ENCODE measurements at places on chromosomes 4 and X.

DNA sequence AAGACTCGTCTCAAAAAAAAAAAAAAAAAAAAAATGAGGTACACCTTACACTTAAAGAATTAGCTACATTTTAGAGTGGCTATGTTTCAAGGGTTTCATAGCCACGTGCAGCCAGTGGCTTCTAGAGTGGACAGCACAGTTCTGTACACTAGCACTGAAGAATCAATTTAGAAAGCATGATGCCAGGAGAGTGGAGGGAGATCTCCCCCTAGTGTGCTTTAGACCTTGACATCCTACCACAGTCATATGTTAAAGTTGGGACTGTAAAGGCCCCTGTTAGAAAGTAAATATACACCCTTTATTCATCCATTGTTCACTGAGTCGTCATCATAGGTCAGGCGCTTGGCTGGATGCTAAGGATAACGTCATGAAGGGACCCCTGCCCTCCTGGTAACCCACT, 179.4 kb downstream of the QDPR start:
- no peak for DNase-seq

GRCh38 chr4:158621729-158622128, 50.0 kb downstream of the C4orf46 start:
- no peak for DNase-seq

DNA sequence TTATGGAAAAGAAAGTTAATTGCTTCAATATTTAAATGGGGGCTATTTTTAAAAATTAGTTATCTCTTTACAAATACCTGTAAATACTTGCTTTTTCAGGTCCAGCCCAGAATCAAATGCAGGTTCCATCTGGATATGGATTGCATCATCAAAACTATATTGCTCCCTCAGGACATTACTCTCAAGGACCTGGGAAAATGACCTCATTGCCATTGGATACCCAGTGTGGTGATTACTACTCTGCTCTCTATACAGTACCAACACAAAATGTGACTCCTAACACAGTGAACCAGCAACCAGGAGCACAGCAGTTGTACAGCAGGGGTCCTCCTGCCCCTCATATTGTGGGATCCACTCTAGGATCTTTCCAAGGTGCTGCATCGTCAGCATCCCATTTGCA, 29.2 kb downstream of the SEC24B start:
- no peak for DNase-seq

DNA sequence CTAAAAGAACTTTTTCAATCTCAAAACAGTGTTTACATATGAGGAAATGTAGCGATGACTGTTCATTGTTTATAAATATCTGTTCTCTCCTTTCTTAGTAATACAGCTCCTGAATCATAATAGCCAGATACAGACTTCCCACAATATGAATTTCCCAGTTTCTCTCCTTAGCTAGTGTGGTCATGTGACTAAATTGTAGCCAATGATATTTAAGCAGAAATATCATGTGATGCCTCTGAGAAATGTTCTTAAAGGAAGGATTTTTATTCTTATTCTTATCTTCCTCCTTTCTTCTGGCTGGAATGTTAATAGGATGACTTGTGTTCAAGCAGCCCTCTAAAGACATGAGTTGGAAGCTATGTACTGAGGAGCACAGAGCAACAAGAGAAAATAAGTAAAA, 383.7 kb upstream of the ATOH1 start:
- DNase-seq, result no peak

GRCh38 chr4:183968931-183969330, 63.8 kb downstream of the STOX2 start:
- no peak for DNase-seq

GRCh38 chr4:183300070-183300469, 20.0 kb downstream of the CLDN22 start:
- no peak for DNase-seq

GRCh38 chr4:154018659-154019058, 229.8 kb upstream of the SFRP2 start:
- DNase-seq, result no peak

GRCh38 chr4:102623622-102624021, 122.5 kb downstream of the NFKB1 start:
- no peak for DNase-seq

DNA sequence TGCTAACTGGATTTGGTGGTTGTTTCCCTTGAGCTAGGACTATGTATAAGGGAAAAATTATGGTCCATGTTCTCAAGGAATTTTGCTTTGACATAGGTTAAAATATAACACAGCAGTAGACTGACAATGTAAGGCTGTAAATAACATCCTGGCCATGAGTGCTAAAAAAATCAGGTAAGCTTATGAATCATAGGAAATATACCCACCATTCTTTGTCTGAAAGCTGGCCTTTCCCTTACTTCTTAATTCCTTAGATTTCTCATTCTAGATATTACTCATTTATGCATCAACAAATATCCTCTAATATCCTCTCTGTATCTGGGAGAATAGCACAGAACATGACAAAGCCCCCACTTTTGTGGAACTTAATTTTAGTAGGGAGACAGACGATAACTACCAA, 6.8 kb upstream of the CHRNA9 start:
- DNase-seq, result no peak

DNA sequence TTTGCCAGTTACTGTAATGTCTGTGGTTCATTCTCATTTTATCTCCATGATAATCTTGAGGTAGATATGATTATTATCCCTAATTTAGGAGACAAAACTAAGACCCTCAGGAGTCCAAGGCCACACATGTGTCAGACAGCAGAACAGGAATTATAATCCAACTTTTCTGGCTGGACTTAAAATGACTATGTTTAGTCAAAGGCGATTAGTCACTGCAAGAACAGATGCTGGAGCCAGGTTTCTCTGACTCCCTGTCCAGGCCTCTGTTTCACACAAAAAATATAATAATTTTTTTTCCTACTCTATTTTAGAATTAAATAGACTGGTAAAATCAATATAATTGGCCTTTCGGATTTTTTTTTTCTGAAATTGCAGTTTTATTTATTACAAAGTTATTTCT, 56.7 kb upstream of the TMEM131L start:
- DNase-seq, result no peak

DNA sequence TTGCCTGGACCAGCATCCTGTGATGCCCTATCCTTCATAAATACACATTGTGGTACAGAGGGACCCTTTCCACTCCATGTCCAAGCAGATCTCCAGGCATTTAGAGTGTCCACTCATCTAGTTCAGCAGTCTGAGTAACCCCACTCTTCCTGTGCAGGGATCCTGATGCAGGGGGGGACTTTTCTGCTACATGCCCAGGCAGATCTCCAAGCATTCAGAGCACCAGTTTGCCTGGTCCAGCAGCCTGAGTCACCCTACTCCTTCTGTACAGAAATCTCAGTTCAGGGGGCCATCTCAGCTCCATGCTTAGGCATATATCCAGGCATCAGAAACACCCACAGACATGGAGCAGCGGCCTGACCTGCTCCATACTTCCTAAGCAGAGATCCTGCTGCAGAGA, 1089.8 kb downstream of the FAT4 start:
- no peak for DNase-seq

DNA sequence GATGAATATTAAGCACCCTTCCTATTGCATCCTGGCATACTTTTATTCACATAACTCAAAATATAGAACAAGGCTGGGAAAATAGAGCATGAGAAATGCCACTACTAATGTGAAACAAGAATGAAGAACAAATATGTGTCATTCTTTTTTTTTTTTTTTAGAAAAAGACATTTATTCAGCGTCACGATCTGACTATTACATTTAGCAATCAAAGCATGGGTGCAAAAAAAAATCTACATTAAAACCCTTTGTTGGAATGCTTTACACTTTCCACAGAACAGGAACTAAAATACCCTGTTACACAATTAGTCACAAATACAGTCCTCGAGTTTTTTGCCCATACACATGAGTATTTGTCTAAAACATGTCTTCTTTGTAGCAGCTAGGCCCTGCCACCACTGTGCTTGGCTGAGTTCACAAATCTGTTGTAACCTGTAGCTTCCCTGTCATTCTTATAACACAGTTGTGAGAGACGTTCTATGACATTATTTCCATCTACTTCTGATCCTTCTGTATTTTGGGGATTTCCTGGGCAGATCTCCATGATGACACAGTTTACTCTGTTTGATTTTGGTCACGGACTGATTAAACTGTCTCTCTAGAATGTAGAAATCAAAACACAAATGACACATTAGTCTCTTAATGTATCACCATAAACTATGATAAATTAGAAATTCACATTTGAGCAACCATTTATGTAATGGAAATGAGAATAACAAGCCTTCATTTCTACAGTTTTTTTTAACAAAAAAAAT, 9.4 kb upstream of the TET2 start:
- DNase-seq, result no peak

Data from AML-193 (cell line).